ENCODE measurements at places on chromosomes 13 and 19. TPM values are rescaled to one million over a fixed set of nuclear protein-coding genes. Genes with fewer than 3 reads are reported as not detected.

Gene CYP2F1
- total RNA-seq, result not detected

Gene FCER2
- total RNA-seq, result 0.44 TPM

Gene LRRC4B
- 0.49 TPM for total RNA-seq

Gene DMWD
- 54.2 TPM for total RNA-seq

Gene FARP1
- 13.9 TPM for total RNA-seq

Gene ATP8B3
- total RNA-seq, result 0.36 TPM

Gene CLEC17A
- not detected for total RNA-seq

DNA sequence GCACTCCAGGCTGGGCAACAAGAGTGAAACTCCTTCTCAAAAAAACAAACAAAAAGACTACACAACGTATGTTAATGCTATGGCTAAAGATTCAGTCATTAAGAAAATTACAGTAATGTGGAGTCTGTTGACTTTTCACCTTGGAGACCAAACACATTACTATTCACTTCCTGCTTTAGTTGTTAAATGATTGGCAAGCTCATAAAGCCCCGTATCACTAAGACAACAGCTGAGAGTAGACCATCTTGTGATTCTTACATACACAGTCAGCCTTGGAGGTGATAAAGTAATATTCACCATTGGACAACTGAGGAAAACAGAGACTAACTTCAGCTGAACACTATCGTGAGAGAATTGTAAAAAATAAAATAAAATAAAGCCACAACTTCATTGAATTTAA, 86.5 kb downstream of the KCTD12 start:
- no peaks in the 10 kb centered on the region for H3K36me3 ChIP-seq
- H3K4me3 ChIP-seq, result no peak overlapping the region
- no peaks in the 10 kb centered on the region for H3K27me3 ChIP-seq
- no peak for DNase-seq
- peaks cover 15% of the 10 kb centered on the region for H3K4me1 ChIP-seq

DNA sequence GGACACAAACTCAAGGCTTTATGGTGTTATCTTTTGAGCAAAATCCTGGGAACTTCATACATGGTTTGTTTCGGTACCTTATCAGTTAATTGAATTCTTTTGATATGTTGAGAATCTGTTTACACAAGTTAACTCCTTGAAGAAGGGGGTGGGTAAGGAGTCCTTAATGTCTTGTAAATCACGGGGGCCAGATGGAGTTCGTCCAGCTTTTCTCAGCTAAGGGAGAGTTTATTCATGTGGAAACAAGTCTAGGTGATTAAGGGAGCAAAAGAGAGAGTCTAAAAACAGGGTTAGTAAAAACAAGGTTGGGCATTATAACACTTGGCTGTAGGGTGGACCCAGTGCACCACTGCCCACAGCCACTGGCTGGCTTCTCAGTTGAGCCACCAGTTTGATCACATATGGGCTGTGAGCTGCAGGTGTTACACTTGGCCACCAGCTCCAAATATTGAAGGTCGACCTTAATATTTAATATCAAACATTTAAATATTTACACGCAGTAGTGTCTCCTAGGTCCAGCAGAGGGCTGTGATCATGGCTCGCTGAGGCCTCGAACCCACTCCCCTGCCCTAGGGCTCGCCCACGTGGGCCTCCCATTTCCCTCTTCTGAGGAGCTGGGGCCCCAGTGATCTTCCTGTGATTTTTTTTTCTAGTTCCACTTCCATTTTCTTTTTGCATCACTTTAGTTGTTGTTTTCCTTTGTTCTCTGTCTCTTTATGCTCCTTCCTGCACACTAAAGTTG, 21.0 kb upstream of the ZNF43 start:
- H3K4me1 ChIP-seq, result peaks cover 5% of the 10 kb centered on the region
- H3K4me3 ChIP-seq, result no peak overlapping the region
- no peak for DNase-seq
- H3K36me3 ChIP-seq, result no peaks in the 10 kb centered on the region
- H3K27me3 ChIP-seq, result peaks cover 19% of the 10 kb centered on the region

- no peak for DNase-seq
- no peak overlapping the region for H3K4me3 ChIP-seq
- no peak overlapping the region for H3K27ac ChIP-seq
- H3K4me1 ChIP-seq, result peaks cover 21% of the 10 kb centered on the region
- no peaks in the 10 kb centered on the region for H3K27me3 ChIP-seq
These were observed 38.3 kb upstream of the KCTD4 start for GRCh38 chr13:45238945-45239795.

GRCh38 chr19:34126966-34127365, 45.3 kb upstream of the LSM14A start:
- H3K4me3 ChIP-seq, result no peak overlapping the region
- no peaks in the 10 kb centered on the region for H3K36me3 ChIP-seq
- no peak overlapping the region for H3K27ac ChIP-seq

DNA sequence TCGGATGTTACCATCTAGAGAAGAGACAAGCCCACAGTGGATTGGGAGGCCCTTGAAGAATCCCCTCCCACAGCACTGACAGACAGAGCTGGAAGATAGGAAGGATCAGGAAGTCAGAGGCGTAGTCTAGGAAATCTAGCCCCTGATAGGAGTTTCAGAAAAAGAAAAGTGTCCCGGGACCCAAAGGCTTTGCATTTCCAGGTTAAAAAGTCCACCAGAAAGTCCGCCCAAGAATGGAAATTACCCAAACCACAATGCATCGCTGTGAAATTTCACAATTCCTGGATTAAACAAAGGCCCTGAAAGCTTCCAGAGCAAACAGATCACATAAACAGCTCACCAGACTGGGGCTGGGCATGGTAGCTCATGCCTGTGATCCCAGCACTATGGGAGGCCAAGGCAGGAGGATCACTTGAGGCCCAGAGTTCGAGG, 146.9 kb downstream of the KDM4B start:
- H3K4me1 ChIP-seq, result no peaks in the 10 kb centered on the region
- no peaks in the 10 kb centered on the region for H3K27me3 ChIP-seq

- H3K27me3 ChIP-seq, result peaks cover 6% of the 10 kb centered on the region
- H3K4me1 ChIP-seq, result peaks cover 15% of the 10 kb centered on the region
- H3K36me3 ChIP-seq, result no peaks in the 10 kb centered on the region
- no peak overlapping the region for H3K27ac ChIP-seq
These were observed 8.2 kb upstream of the SBK3 start for GRCh38 chr19:55553217-55554182.

GRCh38 chr19:28481674-28482073, 731.3 kb downstream of the UQCRFS1 start:
- no peaks in the 10 kb centered on the region for H3K36me3 ChIP-seq
- no peak for DNase-seq
- H3K4me3 ChIP-seq, result no peak overlapping the region
- no peak overlapping the region for H3K27ac ChIP-seq
- no peaks in the 10 kb centered on the region for H3K27me3 ChIP-seq

- no peak for DNase-seq
- H3K27me3 ChIP-seq, result no peaks in the 10 kb centered on the region
These were observed 227.8 kb downstream of the LACC1 start for GRCh38 chr13:44107357-44108121.

GRCh38 chr19:50562996-50563395, 5.2 kb downstream of the LRRC4B start:
- no peaks in the 10 kb centered on the region for H3K36me3 ChIP-seq
- no peak overlapping the region for H3K4me3 ChIP-seq
- H3K27ac ChIP-seq, result no peak overlapping the region
- H3K27me3 ChIP-seq, result peaks cover 51% of the 10 kb centered on the region

GRCh38 chr13:75798353-75799255, 162.5 kb downstream of the LMO7 start:
- H3K27me3 ChIP-seq, result no peaks in the 10 kb centered on the region
- no peak overlapping the region for H3K4me3 ChIP-seq
- H3K36me3 ChIP-seq, result peaks cover 34% of the 10 kb centered on the region
- no peak for DNase-seq
- H3K27ac ChIP-seq, result peak overlapping the region; percentile 48

DNA sequence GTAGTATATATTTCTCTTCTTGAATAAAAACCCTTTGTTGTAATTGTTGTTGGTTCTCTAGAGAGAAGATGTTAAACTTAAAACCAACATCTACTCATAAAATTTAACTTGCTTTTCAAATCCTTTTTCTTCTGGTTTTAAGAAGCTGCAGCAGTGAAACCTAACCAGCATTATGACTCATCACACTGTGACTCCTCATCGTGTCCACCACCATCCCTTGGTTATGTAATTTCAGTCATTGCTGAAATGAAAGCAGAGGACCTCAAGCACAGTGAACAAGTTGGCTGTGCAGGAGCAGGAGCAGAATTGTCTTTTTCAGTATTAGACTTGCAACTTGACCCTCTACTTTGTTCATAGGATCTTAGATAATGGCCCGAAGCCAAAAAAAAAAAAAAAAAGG, 64.9 kb upstream of the HTR2A start:
- no peak overlapping the region for H3K4me3 ChIP-seq
- no peaks in the 10 kb centered on the region for H3K36me3 ChIP-seq
- DNase-seq, result no peak
- H3K4me1 ChIP-seq, result no peaks in the 10 kb centered on the region
- H3K27ac ChIP-seq, result no peak overlapping the region
